ENCODE measurements at places on chromosomes 3 and 15.
A peak's percentile ranks its signal among the peaks of the same experiment; 100 is the strongest.

DNA sequence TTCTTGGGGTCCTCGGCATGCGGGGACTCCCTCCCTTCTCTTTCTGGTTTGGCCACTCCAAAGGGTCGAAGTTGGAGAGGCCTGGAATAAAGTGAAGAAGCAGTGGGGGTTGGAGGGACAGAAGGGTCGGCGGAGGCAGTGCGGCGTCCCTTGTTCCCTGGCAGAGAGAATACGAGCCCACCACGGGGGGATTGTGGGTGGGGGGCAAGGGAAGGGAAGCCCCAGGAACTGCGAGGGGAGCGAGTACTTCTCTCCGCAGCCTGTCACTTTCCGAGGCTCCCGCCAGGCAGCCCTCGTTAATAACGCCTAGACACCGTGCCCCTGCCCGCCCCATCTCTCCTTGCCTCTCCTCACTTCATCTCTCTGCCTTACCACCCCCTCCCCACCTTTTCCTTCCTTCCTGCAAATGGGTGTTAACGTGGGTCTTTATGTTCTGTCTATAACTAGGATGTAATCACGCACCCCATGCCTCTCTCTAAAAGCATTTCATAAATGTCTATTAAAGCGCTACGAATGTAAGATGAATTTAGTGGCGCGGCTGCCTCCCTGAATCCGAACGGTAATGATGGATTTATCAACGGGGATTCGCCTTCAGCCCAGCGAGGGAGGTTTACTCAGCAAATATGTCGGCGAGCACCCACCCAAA lies 13.7 kb downstream of the NR2F2 start:
- DNase-seq, result no peak

DNA sequence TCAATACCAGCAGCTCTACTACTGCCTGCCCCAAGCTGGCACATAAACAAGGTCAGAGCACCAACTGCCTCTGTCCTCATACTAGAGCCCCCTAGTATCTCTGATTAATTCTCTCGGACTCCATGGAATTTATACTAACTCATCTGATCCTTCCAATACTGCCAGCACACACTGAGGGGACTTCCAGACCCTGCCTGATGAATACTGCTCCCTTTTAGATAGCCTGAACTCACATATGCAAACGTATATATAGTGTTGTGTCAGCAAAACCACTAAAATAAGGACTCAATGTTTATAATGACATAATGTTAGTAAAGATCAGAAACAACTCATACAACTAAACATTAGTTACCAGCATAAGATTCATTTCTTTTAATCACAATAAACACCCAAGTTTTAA lies 25.0 kb downstream of the CEP70 start:
- DNase-seq, result no peak

DNA sequence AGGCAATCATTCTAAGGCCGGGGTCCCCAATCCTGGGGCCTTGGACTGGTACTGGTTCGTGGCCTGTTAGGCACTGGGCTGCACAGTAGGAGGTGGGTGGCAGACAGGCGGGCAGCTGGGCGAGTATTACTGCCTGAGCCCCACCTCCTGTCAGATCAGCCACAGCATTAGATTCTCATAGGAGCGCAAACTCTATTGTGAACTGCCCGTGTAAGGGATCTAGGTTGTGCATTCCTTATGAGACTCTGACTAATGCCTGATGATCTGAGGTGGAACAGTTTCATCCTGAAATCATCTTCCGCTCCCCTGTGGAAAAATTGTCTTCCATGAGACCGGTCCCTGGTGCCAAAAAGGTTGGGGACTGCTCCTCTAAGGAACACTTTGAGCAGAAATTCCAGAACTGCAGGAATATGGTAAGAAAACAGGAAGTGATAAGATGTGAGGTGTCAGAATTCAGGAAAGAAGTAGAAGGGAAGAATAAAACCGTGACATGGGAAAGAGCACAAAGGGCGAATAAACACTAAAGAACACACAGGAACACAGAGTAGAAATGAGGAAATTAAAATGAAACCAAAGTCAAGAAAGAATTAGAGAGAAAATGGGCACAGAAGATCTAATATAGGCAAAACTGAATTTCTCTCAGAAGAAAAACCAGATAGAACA lies 57.6 kb downstream of the PDCD6IP start:
- no peak for DNase-seq

DNA sequence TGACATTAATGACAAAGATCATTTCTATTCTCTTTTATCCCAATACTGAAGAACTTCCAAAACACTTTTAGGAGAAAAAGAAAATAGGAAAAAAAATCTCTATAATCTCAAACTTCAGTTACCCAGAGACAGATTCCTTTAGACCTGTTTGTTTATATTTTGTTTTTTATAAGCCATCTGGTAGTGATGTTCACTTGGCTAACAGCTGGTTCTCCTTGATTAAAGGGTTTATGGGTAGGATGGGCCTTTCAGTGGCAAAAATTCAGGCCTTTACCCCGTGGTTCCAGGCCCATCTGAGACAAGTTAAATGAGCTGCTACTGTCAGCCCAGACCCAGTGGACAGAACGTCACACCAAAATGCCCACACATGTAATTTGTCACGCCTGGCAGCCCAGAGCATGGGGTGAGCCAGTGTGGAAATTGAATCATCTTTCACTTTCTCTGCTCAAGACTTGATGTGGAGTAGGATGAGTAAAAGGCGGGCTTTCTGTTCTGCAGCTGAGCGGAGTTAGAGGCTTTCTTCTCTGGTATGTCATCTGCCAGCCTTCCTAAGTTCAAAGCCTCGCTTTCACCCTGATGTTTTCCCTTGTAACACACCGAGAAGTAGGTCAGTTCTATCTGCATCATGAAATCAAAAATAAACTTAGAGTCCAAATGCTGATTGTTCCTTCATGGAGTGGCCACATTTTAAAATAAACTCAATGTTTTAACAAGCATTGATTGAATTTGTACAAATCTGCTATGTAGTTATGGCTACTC lies 62.5 kb upstream of the SKOR1 start:
- DNase-seq, result no peak

- no peak for DNase-seq
These were observed 642.0 kb downstream of the ZNF385D start for GRCh38 chr3:21109056-21109455.

GRCh38 chr3:171286580-171287249 lies 173.5 kb downstream of the TNIK start:
- no peak for DNase-seq

GRCh38 chr3:127970966-127971592 lies 56.0 kb downstream of the KBTBD12 start:
- DNase-seq, result peak; percentile 25

DNA sequence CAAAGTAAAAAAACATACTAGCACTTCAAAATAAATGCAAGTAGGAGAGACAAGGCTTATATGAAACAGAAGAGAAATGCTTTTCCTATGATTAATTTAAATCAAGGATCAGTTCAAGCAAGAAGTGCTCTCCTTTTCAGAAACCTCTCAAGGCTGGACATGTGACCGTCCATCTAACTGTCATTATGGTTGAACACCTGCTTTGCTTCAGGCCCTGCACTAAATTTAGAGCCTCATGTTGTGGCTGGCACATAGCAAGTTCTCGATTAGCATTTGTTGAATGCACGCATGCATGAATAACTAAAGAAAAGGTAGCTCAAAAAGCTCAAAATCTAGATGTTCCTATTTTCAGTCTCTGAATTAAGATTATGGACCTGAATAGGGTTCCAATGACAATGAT lies 82.0 kb downstream of the SV2B start:
- no peak for DNase-seq

GRCh38 chr3:150220041-150220440 lies 188.1 kb upstream of the TSC22D2 start:
- DNase-seq, result no peak

GRCh38 chr15:99279290-99279689 lies 28.0 kb downstream of the LRRC28 start:
- no peak for DNase-seq

- no peak for DNase-seq
These were observed 92.2 kb downstream of the NFKBIZ start for GRCh38 chr3:101941318-101942040.

- no peak for DNase-seq
These were observed 8.4 kb downstream of the MED12L start for GRCh38 chr3:151093905-151094304.

DNA sequence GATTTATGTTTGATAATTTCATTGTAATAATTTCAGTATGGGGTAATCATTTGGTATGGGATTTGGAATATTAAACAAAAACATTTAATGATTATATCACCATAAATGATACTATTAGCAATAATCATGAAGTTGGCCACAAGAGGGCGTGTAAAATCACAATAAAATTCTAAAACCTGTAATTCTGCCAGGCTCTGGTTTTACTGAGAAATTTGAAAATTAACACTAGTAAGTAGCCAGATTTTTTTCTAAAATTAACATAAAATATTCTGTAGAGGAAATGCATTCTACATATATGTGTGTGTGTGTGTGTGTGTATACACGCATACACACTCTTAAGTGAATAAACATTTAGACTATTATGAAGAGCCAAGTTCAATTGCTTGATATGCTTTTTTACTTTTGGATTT lies 40.5 kb downstream of the FEZF2 start:
- peak; percentile 6 for DNase-seq

GRCh38 chr3:152885076-152885475 lies 50.1 kb downstream of the P2RY1 start:
- DNase-seq, result no peak

DNA sequence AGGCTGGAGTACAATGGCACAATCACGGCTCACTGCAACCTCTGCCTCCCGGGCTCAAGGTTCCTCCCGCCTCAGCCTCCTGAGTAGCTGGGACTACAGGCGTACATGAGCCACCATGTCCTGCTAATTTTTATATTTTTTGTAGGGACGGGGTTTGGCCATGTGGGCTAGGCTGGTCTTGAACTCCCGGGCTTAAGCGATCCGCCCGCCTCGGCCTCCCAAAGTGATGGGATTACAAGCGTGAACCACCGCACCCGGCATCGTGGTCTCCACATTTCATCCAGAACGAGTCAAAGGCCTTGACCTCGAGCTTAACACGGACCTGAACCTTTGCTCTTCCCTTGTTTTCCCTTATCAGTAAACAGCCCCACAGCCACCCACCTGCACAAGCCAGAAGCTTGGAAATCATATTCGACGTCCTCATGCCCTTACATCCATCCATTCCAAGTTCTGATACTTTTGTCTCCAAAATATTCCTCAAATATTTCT lies 1.4 kb upstream of the PTPN23 start:
- no peak for DNase-seq

- DNase-seq, result no peak
These were observed 60.2 kb downstream of the SEMA5B start for GRCh38 chr3:122967356-122967755.

GRCh38 chr15:90184119-90184785 lies 16.9 kb upstream of the SEMA4B start:
- DNase-seq, result no peak

GRCh38 chr3:54374214-54374852 lies 252.0 kb downstream of the CACNA2D3 start:
- DNase-seq, result no peak

- no peak for DNase-seq
These were observed 44.7 kb downstream of the IFT57 start for GRCh38 chr3:108177536-108177935.

DNA sequence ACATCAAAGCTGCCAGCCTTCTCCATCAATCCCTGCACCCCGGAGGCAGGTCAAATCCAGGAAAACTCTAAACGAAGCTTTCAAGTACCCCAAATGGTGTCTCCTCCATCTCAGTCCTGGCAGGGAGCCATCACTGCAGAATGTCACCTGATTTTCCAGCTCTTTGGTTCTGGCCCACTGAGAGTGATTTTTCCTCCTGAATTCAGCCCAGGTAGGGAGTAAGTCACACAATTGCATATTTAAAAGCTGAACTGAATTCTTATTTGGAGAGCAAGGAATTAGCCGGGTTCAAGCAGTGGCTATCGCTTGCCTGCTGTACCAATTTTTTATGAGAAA lies 5.3 kb downstream of the RFTN1 start:
- DNase-seq, result no peak

DNA sequence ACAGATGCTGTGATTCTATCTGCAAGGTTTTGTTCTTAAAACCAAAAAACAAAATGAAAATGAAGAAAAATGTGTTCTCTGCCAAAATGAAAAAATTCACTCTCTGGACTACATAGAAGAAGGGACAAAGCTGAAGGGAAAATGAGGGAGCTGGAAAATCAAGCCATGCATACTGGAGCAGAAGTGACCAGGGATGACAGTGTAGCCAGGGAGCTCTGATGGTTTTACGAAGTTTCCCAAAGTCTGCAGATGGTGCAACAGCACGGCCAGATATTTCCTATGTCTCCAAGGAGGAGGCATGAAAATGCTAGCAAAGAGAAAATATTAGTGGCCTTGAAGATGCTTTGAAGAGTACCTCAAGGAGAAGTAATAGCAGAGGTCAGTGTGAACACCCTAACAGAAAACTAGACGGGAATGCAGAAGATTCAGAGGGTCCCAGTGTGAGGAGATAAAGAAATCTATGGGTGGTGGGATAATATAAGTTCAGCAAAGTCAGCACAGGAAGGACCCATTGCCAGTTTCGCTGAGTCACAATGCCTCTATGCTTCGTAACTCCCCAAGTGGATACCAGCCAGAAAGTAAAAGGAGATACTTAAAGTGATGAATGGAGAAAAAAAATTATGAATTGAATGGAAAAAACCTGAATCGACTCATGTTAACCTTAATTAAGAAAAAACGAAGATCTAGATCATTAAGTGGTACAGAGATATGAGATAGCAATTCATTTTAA lies 39.0 kb upstream of the POMGNT2 start:
- no peak for DNase-seq

GRCh38 chr3:135917076-135917475 lies 48.5 kb upstream of the PPP2R3A start:
- no peak for DNase-seq

- DNase-seq, result no peak
These were observed 18.9 kb downstream of the ILDR1 start for GRCh38 chr3:122003112-122003511.

DNA sequence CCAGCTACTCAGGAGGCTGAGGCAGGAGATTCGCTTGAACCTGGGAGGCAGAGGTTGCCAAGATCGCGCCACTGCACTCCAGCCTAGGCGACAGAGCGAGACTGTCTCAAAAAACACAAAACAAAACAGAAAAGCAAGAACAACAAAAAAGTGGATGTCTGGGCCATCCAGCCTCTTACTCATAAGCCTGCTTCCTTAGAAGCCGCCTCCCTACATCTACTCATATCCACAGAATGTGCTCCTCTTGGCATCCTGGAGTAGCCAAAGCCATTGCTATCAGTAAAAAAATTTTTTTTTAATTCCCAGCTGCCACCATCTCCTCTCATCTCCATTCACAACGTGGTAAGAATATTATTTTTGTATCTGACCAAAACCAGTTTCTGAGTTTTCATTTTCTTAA lies 10.8 kb downstream of the ZSCAN2 start:
- DNase-seq, result no peak

GRCh38 chr3:10582733-10583132 lies 77.3 kb upstream of the ATP2B2 start:
- DNase-seq, result no peak

DNA sequence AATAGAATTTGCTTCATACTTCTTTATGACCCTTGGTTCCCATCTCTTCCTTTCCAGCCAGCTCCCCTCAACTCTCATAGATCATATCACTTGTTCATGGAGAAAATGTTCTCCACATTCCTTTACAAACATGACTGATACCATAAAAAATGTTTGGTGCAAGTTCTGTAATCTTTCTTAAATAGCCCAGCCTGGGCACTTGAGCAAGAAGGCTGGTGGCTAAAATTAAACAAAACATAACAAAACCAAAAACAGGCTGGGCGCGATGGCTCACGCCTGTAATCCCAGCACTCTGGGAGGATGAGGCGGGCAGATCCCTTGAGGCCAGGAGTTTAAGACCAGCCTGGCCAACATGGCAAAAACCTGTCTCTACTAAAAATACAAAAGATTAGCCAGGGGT lies 8.9 kb upstream of the POLR2M start:
- no peak for DNase-seq

GRCh38 chr3:11010426-11011165 lies 18.0 kb downstream of the SLC6A1 start:
- DNase-seq, result no peak

GRCh38 chr3:57841818-57842217 lies 85.7 kb downstream of the SLMAP start:
- no peak for DNase-seq

Data from renal cortex interstitium (tissue), 15 donors.